ENCODE measurements at places on chromosomes 2 and 18. TPM values are rescaled to one million over a fixed set of nuclear protein-coding genes. Genes with fewer than 3 reads are reported as not detected.

- DNase-seq = peak; percentile 21
These were observed 11.4 kb upstream of the ALPI start for GRCh38 chr2:232444409-232445148.

DNA sequence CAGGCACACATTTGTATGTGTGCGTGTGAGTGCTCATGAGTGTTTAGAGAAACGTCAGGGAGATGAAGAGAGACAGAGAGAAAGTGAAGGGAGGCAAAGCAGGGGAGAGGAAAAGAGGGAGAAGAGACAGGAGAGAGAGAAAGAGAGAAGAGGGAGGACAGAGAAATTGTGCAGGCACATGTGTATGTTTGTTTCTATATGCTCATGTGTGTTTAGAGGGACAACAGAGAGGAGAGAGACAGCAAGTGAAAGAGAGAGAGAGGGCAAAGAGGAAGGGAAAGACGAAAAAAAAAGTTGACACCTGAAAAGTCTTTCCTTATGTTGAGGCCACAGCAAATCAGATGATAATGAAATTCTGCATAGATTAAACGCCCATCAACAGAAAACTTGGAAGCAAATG, 541.1 kb downstream of the TNS1 start:
- no peak for DNase-seq

DNA sequence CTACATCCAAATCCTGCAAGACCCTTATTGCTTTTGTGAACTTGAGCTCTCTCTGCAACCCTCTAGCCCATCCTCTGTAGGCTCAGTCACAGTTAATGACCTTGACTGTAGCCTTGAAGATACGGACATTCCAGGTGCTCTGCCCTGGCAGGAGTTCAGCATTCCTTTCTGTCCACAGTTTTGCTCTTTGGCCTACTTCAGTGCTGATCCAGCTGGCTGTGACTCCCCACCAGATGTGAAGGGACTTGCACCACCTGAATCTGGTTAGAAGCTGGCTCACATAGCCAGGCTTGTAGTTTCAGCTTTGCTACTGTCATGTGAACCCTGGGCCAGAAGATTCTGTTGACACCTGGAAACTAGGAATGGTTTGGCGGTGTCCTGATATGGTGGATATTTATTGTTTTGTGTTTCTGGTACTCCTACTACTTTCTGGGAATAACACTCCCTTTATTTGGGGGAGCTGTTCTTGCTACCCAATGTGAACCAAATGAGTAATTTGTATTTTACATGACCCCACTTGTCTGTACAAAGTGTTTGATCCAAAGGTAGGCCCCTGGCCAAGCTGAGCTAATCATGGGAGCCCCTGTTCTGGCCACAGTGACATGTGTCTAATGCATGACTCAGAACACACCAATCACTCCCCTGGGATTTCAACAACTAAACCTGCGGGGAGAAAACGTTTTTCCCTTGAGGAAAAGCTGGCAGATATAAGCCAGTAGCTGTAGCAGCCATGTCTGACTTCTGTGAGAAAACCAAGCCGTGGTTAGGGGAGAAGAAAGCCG, 73.4 kb downstream of the CDCA7 start:
- DNase-seq = peak; percentile 21

- no peak for DNase-seq
These were observed 24.4 kb upstream of the FAM117B start for GRCh38 chr2:202610380-202610779.

GRCh38 chr2:79219383-79219988, 59.9 kb upstream of the REG3A start:
- peak; percentile 26 for DNase-seq

DNA sequence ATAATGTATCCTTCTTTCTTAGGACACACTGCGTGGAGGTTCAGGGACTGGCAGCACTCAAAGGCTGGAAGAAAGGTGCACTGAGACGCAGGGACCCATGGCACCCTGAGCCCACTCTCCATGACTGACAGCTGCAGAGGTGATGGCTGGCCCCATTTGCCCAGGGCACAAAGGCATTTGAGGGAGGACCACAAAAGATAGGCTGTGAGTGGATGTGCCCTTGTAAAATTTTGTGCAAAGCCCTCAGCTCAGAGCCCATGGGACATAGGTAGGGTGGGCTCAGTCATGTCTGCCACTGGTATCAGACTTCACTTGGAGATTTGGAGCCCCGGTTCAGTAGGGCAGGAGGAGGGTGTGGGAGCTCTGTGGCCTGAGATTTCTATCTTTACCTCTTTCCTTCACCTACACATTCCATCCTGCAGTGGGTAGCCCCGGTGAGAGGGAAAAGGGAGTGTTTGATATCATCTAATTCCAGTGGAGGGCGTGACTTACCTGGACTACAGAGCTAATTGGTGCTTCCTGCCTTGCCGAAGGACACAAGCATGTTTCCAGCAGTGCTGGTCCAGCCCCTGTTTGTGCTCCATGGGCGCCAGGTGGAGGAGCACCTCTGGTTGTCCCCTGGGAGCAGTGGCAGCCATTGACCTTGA, 312.2 kb downstream of the EN1 start:
- DNase-seq = no peak

ARMC9 gene
- total RNA-seq = 27.5 TPM

DNA sequence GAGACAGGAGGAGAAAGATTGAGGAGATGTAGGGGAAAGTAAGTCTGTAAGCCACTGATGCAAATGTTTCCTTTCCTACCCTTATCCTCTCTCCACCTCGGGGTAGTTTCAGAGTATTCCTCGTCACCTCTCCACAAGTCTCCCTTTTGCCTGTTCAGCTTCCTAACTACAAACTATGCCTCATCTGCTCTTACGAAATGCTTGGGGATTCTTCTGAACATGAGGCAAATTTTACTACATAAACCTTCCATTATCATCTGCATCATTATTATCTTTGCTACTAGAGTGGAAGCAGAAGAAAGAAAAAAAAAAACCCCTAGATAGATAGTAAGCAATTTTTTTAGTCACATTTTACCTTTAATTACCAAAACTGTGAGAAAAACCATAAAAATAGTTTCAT, 43.1 kb upstream of the CWC22 start:
- no peak for DNase-seq

GRCh38 chr18:23515911-23516546, 12.7 kb downstream of the RMC1 start:
- DNase-seq = no peak

DNA sequence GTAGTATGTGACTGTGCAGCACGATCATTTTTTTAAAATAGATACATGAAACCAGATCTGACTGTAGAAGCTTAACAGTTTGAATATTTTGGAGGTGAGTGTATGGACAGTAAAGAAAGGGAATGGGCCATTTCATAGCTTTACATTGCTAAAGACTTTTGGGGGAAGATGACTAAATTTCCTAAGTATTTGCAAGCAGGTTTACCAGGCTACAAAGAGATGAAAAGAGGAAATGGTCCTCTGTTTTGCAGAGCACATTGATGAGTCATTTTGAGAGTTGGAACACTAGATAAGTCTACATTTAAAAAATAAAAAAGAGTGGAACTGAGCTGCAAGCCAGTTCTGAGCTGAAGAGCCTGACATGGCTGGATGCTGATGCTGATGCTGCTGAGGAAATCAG, 115.7 kb upstream of the LRATD1 start:
- peak; percentile 48 for DNase-seq

- DNase-seq = no peak
These were observed 25.4 kb downstream of the UXS1 start for GRCh38 chr2:106168657-106169056.

LRATD1 gene
- 11.4 TPM for total RNA-seq

GRCh38 chr18:13630716-13631268, 95.6 kb downstream of the FAM210A start:
- no peak for DNase-seq

- no peak for DNase-seq
These were observed 199.4 kb downstream of the CYRIA start for GRCh38 chr2:16466133-16466820.

All from kidney epithelial cell (primary cell).